ENCODE measurements at places on chromosomes 4 and X. TPM values are rescaled to one million over a fixed set of nuclear protein-coding genes. Genes with fewer than 3 reads are reported as not detected.
A peak's percentile ranks its signal among the peaks of the same experiment; 100 is the strongest.

- peaks cover 6% of the 10 kb centered on the region for H3K4me1 ChIP-seq
- no peak overlapping the region for H3K27ac ChIP-seq
- H3K36me3 ChIP-seq = no peaks in the 10 kb centered on the region
Measured at GRCh38 chr4:8281519-8282133, 12.1 kb downstream of the HTRA3 start.

CNKSR2 gene
- polyA plus RNA-seq = not detected

DNA sequence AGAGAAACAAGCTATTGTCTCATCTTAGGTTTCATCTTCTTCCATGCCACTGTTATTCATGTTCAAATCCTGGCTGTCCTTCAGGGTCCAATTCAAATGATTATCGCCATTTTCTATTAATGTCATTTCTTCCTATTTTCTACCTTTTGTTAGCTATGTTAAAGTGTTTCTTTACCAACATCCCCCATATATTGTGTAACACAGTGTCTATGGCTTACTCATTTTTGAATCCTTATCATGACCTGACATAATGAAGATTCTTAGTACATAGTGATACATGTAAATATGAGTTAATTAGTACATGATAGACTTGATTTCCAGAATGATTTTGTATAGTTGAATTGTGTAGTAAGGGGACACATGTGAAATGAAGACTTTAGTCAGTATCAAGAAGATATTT lies 152.4 kb downstream of the SNCA start:
- peaks cover 22% of the 10 kb centered on the region for H3K4me1 ChIP-seq
- no peaks in the 10 kb centered on the region for H3K36me3 ChIP-seq
- peaks cover 2% of the 10 kb centered on the region for H3K27me3 ChIP-seq
- no peak overlapping the region for H3K27ac ChIP-seq

- H3K4me3 ChIP-seq = no peak overlapping the region
- H3K36me3 ChIP-seq = peaks cover 5% of the 10 kb centered on the region
- peaks cover 2% of the 10 kb centered on the region for H3K27me3 ChIP-seq
- H3K27ac ChIP-seq = no peak overlapping the region
Measured at GRCh38 chrX:19646282-19646681, 131.0 kb upstream of the MAP3K15 start.

- no peak for DNase-seq
- no peak overlapping the region for H3K4me3 ChIP-seq
- no peaks in the 10 kb centered on the region for H3K36me3 ChIP-seq
- no peak overlapping the region for H3K27ac ChIP-seq
Measured at GRCh38 chr4:66972087-66972486, 573.2 kb downstream of the CENPC start.

DNA sequence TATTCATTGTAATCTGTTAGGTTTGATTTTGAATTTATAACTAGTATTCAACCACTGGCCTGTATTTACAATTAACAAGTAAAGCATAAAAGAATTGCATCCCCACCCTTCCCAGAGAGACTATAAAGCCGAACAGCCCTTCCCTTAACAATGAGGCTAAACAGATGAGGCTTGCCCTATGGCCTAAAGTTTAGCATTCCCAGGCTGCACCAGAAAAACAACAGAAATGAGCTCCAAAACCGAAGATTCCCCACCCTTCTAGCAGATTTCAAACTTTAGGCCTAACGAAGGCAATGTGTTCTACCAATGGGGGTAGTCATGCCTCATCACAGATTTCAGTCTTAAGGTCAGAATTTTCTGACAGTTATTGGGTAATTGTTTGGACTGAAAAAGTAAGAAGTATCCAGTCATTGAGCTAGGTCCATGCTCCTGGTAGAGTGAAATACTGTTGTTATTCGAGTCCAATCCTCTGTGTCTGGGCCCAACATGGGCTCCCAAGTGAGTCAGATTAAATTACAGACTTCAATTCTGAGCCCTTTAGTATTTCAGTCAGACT lies 197.6 kb downstream of the ANTXR2 start:
- H3K27me3 ChIP-seq = no peaks in the 10 kb centered on the region
- no peak for DNase-seq
- no peaks in the 10 kb centered on the region for H3K36me3 ChIP-seq
- no peak overlapping the region for H3K27ac ChIP-seq
- H3K4me3 ChIP-seq = no peak overlapping the region

DNA sequence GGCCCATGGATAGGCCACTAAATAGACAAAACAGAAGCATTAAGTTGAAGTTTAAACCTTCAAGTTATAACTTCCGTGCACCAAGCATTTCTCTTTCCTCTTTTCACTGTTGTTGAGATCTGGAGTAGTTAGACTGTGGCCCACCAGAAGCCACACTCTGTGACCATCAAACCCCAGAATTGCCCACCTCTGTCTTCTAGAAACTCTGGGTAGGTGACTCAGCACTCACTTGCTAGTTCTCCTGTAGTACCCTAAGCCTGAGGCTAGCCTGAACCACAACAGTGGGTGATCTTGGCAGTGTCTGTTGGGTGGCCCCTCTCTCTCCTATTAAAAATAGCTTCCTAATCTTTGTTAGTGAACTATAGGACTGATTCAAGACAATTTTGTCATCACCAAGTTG lies 24.6 kb upstream of the CD40LG start:
- H3K4me1 ChIP-seq = peaks cover 57% of the 10 kb centered on the region
- peak overlapping the region; percentile 69 for H3K4me3 ChIP-seq
- peaks cover 1% of the 10 kb centered on the region for H3K27me3 ChIP-seq
- H3K27ac ChIP-seq = peak overlapping the region; percentile 58
- DNase-seq = no peak

DNA sequence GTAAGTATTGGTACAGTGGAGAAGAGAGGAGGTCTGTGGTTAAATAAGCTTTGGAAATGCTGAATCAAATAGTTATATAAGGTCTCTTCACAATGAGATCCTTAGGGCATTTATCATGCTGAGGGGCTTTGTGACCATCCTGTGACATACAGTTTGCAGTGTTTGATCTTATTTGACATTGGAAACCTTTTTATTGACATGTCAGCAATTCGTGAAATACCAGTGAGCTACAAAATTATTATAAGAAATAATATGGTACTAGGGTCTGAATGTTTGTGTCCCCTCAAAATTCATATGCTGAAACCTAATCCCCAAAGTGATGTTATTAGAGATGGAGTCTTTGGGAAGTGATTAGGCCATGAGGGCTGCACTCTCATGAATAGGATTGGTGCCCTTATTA lies 98.4 kb downstream of the MID1IP1 start:
- no peak overlapping the region for H3K27ac ChIP-seq
- peaks cover 18% of the 10 kb centered on the region for H3K4me1 ChIP-seq
- no peaks in the 10 kb centered on the region for H3K27me3 ChIP-seq
- no peak for DNase-seq
- H3K36me3 ChIP-seq = no peaks in the 10 kb centered on the region
- no peak overlapping the region for H3K4me3 ChIP-seq

GLRB gene
- not detected for polyA plus RNA-seq

DUSP21 gene
- polyA plus RNA-seq = not detected

DNA sequence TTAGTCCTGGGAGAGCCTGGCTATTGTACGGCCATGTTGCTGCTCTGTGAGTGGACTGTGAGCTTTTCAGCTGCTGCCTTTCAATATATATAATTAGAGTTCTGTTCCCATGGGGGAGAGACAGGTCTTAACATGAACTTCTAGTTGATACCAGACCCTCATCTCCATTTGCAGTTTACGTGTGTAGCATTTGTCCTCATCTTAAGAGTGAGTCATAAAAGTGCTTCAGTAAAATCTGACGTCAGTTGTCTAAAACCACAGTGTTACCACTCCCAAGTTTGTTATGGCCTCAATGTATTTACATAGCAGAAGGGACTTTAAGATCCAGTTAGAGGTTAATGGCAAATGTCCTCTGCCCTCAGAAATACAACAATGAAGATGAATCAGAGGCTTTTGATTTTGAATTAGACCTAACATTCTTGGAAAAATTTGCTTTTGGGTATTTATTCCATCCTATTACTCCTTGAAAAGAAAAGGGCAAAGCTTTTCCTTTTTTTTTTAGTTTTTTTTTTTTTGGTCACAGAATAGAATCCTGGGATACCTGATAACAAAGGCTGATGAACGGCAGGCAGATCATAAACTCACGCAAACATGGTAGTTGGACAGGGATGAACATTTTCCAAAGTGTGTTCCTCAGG lies 38.6 kb downstream of the PHOX2B start:
- no peaks in the 10 kb centered on the region for H3K27me3 ChIP-seq
- H3K4me3 ChIP-seq = no peak overlapping the region
- no peaks in the 10 kb centered on the region for H3K4me1 ChIP-seq
- H3K27ac ChIP-seq = no peak overlapping the region
- DNase-seq = no peak

HSFX1 gene
- not detected for polyA plus RNA-seq

FRG2 gene
- polyA plus RNA-seq = not detected

GRCh38 chr4:22988526-22988925 lies 295.8 kb downstream of the GBA3 start:
- H3K36me3 ChIP-seq = no peaks in the 10 kb centered on the region
- H3K4me1 ChIP-seq = no peaks in the 10 kb centered on the region
- no peak for DNase-seq

CXCL1 gene
- polyA plus RNA-seq = not detected

DNA sequence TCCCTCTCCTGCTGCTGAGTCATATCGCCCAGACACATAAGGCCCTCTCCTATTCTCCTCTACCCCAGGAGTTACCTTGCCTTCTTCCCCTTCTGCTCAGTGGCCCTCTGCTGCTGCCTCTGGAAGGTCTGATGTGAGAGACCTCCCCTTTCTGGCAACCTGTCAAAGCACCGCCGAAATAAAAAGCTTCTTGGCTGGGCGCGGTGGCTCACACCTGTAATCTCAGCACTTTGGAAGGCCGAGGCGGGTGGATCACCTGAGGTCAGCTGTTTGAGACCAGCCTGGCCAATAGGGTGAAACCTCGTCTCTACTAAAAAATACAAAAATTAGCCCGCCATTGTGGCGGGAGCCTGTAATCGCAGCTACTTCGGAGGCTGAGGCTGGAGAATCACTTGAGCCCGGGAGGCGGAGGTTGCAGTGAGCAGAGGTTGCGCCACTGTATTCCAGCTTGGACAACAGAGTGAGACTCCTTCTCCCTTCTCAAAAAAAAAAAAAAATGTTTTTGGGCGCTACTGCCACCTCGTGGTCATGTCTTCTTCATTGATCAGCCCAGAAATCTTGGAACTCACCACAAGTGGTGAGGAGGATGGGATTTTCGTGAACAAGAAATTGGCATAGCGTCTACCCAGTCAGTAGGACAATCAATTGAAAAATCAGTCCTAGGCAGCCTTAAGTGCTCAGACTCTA lies 8.6 kb upstream of the ZXDA start:
- DNase-seq = peak; percentile 28
- no peaks in the 10 kb centered on the region for H3K36me3 ChIP-seq
- H3K4me3 ChIP-seq = no peak overlapping the region
- no peaks in the 10 kb centered on the region for H3K4me1 ChIP-seq

DNA sequence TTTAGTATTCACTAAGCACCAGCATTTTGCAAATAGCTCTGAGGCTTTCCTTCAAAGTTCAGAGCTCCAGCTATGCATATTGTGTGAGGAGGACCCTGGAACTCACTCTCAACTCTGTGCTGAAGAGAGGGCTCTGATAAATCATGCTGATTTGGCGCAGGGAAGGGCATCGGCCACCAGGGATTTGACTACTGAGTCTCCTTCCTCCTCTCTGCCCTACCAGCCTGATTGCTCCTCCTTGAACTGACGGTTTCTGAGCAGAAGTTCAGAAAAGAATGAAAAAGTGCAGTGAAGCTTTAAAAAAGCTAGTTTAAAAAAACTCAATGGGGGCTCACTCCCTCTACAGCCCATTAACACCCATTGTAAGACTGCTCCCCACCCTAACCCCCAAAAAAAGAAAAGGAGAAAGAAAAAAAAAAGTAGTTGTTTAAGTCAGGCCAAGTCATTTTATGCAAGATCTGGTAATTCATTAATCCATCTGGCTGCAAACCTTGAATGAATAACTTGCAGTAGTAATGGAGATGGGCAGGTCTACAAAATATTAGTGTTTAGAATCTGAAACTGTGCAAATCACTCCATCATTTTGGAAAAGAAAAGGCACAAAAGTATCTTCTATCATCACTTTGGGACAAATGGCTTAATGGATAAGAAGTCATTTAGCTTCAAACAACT lies 13.3 kb downstream of the PPARGC1A start:
- H3K4me3 ChIP-seq = no peak overlapping the region
- H3K4me1 ChIP-seq = no peaks in the 10 kb centered on the region
- H3K27ac ChIP-seq = no peak overlapping the region
- no peaks in the 10 kb centered on the region for H3K27me3 ChIP-seq
- H3K36me3 ChIP-seq = no peaks in the 10 kb centered on the region

GRCh38 chr4:73822812-73823504 lies 13.5 kb upstream of the CXCL6 start:
- DNase-seq = no peak
- no peaks in the 10 kb centered on the region for H3K4me1 ChIP-seq
- no peaks in the 10 kb centered on the region for H3K27me3 ChIP-seq
- no peak overlapping the region for H3K4me3 ChIP-seq
- H3K36me3 ChIP-seq = no peaks in the 10 kb centered on the region

GRCh38 chrX:154840856-154841255 lies 6.4 kb upstream of the SMIM9 start:
- H3K27ac ChIP-seq = no peak overlapping the region
- H3K4me3 ChIP-seq = no peak overlapping the region
- DNase-seq = peak; percentile 39
- no peaks in the 10 kb centered on the region for H3K4me1 ChIP-seq
- H3K36me3 ChIP-seq = no peaks in the 10 kb centered on the region

- H3K27me3 ChIP-seq = peaks cover 1% of the 10 kb centered on the region
- peak overlapping the region; percentile 7 for H3K4me3 ChIP-seq
- no peak for DNase-seq
- peaks cover 83% of the 10 kb centered on the region for H3K4me1 ChIP-seq
- H3K36me3 ChIP-seq = no peaks in the 10 kb centered on the region
- no peak overlapping the region for H3K27ac ChIP-seq
Measured at GRCh38 chrX:19723427-19723826, 164.0 kb downstream of the SH3KBP1 start.

DNA sequence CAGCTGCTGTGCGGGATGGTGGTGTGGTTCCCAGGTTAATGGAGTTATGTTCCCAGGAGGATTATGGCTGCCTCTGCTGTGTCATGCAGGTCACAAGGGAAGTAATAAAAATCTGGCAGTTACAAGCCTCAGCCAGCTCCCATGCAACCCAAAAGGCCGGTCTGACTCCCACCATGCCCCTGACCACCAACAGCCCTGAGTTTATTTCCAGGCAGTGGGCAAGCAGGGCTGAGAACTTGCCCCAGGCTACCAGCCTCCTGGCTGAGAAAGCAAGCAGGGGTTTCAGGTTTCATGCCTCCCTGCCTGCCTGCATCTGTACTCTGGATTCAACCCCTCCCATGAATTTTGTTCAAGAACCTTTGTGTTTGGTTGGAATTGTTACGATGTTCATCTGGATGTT lies 732.7 kb upstream of the POU3F4 start:
- H3K4me1 ChIP-seq = no peaks in the 10 kb centered on the region
- no peak for DNase-seq
- H3K4me3 ChIP-seq = no peak overlapping the region
- H3K27ac ChIP-seq = no peak overlapping the region
- H3K36me3 ChIP-seq = no peaks in the 10 kb centered on the region

- no peaks in the 10 kb centered on the region for H3K4me1 ChIP-seq
- no peak overlapping the region for H3K4me3 ChIP-seq
- no peaks in the 10 kb centered on the region for H3K36me3 ChIP-seq
- DNase-seq = no peak
- H3K27me3 ChIP-seq = peaks cover 4% of the 10 kb centered on the region
Measured at GRCh38 chr4:163592212-163592611, 97.7 kb downstream of the TMA16 start.

MAGIX gene
- polyA plus RNA-seq = 2.2 TPM

All from immature natural killer cell (primary cell).